ENCODE measurements at places on chromosomes 2 and 18.
A peak's percentile ranks its signal among the peaks of the same experiment; 100 is the strongest.

- peak; percentile 69 for DNase-seq
Measured at GRCh38 chr18:3481696-3482210, 31.8 kb downstream of the TGIF1 start.

DNA sequence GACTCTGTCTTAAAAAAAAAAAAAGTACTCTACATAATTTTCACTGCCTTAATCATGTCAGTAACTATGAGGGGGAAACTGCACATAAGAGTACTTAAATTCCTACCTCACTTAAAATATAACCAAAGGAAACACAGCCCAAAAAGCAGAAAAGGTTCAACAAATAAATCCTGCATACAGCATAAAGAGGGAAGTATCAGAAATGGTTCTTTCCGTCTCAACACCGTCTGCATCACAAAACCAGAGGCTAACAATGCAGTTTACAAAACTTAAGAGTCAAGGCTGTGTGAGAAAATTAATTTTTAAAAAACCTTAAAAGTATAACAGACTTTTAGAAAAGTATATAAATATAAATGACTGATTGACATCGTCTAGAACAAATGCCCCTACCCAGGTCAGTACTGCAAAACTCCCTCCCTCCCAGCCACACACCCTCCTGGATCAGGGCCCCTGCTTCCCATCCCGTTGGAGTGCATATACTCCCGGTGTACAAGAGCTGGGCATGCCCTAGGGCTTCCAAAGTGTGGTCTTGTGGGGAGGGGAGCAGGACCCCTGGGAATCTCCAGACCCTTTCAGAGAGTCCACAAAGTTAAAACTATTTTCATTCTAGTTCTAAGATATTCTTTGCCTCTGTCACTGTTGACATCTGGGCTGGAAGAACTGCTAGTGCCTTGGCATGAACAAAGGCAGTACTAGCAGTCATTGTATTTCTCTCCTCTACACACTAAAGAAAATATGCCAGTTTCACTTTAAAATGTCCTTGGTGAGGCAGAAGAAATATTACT is 67.0 kb upstream of the SERTAD2 start:
- no peak for DNase-seq

- DNase-seq = no peak
Measured at GRCh38 chr2:25253153-25253626, 84.8 kb upstream of the POMC start.

DNA sequence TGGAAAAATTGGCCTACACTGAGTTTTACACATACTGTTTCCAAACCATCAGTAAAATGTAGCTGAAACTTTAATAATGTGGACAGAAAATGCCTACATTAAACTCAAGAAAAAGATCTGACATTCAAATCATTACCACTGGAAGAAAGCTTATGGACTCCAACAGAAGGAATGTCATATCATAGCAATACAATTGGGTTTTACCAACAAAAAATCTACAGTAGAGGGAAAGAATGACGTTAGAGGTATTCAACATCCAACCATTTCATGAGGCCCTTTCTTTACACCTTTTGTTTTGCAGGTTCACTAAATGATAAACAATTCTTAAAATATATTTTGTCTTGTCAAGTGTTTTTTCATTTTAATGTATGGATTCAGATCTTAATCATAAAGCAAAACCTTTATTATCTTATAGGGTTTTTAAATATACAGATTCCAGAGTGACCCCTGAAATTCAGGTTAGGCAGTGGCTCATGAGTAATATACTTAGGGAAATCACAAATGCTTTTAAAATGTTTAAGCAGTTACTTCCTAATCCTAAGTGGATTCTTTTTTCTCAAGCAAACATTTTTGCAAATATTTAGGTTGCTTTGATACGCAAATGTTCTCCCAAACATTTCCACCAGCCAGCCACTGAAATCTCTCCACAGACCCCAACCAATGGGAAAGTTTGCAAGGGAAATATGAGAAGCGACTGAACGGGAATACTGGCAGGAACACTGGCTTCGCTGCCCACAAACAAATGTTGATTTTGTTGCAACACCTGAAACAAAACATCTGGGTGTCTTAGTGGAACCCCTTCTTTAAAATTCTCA is 168.7 kb downstream of the TCF4 start:
- DNase-seq = no peak

DNA sequence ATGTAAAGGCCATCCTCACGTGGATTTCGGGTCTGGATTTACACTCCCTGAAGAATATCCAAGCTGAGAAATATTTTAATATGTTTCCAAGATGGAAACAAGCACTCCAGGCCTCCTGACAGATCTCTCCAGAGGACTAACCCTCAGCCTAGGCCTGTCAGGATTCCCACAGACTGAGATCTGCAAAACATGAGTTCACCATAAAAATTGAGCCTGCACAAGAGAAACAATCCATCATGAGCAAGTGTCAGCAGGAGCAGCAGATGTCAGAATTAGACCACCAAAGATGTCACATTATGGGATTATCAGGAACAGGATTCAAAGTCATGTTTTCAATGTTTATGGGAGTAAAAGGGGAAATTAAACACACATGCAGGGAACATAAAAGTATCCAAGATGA is 191.3 kb downstream of the TFCP2L1 start:
- no peak for DNase-seq

GRCh38 chr18:29811519-29811918 is 1231.0 kb downstream of the DSC3 start:
- DNase-seq = no peak

DNA sequence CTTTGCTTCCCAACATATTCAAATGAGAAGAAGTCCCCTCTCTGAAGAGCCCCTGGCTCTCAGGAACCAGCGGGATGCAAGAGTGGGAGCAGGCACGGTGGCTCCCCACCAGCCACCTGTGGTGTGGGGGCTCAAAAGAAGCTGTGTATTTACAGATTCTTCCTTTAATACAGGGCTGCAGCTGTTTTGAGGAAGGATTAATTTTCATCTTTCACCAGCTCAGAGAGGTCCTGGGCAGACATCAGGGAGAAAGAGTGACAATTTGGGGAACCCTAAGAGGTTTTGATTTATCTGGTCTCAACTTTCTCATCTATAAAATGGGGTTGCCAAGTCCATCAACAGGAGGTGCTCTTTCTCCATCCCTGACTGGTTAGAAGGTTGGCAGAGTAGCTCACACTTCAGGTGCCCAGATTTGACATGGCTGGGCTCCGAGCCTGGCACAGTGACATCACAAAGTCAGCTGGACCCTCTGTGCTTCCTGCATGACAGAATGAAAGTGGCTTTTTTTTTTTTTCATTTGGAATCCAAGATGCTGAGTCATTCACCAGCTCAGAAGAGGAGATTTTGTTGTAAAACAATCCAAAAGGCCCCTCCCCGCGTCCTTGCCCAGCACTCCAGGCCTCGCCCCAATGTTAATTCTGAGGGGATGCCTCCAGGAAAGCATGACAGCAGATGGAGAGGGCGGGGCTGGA is 15.5 kb upstream of the SIX2 start:
- DNase-seq = peak; percentile 78

- no peak for DNase-seq
Measured at GRCh38 chr18:79368681-79369080, 27.0 kb upstream of the NFATC1 start.

GRCh38 chr18:43671431-43671830 is 394.1 kb upstream of the SYT4 start:
- DNase-seq = no peak

DNA sequence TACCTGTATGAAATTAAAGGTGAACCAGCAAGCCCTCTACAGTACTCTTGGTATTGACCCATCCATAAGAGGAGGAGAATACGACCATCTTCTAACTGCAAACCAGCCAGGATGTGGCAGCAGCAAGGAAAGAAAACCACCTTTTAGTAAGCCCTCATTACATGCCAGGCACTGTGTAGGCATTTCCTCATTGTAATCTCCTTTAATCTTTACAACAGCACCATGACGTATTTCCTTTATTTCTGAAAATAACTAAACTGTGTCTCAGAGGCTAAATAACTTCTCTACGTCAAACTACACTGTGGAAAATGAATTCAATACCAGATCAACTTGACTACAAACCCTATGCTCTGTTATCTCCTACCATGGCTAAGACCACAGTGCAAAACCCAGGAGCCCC is 18.2 kb downstream of the WDR35 start:
- DNase-seq = peak; percentile 52

GRCh38 chr18:48279312-48279711 is 129.9 kb downstream of the ZBTB7C start:
- no peak for DNase-seq

DNA sequence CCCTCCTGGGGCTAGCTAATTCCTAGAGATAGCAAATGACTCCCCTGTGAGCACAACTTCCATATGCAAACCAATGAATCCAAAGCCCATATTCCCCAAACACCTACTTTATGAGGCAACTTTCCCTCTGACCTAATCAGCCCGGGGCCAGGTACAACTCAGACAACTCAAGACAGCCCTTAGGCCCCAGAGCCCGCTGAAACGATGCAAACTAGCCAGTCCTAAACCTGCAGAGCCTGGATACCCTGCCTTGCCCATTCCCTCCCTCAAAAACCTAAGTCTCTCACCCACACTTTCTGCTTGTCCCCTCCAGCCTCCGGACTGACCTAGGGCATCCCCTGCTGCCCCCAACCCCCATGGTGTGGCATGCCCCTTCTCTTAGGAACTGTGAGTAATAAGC is 142.8 kb downstream of the ACTR3 start:
- DNase-seq = no peak

DNA sequence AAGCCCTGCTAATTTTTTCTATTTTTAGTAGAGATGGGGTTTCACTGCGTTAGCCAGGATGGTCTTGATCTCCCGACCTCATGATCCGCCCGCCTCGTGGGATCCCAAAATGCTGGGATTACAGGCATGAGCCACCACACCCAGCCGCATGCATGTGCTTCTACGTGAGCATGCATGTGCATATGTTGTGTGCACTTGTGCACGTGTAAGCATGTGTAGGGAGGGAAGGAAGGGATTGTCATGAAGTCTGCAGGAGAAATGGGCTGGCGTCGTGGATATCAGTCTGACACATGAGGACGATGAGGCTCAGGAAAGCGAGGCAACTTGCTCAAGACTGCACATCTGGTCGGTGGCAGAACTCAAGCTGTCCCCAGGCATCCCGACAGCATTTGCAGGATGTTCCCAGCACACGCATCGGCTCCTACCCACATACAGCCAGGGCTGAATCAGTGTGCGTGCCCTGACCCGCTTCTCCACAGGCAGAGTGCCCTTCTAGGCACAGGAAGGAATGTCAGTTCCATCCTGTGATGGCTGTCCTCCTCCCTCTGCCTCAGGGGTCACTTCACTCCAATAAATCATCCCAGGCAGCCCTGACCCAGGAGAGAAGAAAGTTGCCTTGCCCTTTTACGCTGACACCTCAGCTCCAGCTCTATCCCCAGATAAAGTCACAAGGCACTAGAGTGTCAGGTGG is 49.9 kb upstream of the SLC14A2 start:
- no peak for DNase-seq

GRCh38 chr2:187404431-187405110 is 43.5 kb downstream of the CALCRL start:
- no peak for DNase-seq

DNA sequence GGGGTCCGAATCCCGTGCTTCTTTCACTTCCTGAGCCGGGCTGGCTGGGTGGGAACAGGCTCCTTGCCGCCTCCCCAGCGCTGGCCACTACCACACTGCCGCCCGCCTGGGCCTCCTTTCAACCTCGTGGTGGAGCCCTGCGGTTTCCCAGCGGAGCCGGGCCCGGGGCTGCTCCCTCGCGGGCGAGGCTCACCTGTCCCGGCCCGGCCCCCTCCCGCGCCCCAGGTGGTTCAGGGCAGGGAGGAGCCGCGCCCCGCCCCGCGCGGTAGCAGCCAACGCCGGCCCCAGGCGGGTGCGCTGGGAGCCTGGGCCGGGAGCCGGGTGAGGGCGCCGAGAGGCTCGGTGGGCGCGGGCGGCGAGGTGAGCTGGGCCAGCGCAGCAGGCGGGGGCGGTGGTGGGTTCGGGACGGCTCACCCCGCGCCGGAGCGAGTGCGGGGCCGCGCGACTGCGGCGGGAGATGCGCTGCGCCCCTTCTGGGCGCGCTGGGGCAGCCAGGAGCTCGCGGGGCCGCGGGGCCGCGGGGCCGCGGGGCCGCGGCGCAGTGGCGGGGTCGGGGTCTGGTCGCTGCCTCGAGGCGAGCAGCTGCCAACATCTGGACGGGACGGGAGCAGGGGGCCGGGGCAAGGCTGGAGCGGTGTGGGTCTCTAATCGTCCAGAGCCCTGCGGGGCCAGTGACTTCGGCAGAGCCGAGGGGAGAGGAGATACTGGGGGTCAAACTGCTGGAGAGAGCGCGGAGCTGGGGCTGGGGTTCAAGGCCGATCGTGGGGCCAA is at the start of gene LYPD6B:
Gene LYPD6B (plus strand): TSS at position 258 of the 771 bp plus-strand sequence. CDS start 92,250 bp downstream, outside the sequence.
- peak; percentile 14 for DNase-seq

- DNase-seq = no peak
Measured at GRCh38 chr2:31996571-31997150, 14.1 kb downstream of the MEMO1 start.

DNA sequence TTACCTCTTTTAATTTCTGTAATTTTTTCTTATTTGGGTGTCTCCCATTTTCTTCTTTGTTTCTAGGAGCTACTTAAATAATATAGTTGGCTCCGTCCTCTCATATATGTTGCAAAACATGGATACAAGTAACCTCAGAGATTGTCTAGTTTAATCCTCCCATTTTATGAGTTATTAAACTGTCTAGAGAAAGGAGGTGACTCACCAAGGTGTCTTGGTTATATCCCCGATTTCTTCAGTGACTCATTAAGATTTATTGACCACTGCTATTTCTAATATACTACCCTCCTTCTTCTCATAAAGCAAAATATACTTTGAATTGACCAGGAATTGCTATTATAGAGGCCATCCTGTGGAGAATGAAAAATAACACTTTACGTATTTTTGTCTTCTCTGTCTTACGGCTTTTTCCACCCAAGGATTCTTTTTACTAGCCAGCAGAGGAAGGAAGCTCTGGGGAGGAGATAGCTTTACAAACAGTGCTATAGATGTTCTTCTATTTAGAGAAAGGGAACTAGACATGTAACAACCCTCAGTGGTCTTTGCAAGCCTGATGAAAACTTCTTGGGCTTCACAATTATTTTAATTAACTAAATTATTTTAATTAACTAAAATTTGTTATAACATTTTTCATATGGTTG is 300.4 kb upstream of the TNP1 start:
- DNase-seq = no peak

GRCh38 chr2:11758187-11758586 is 11.8 kb downstream of the LPIN1 start:
- DNase-seq = no peak

- DNase-seq = no peak
Measured at GRCh38 chr18:54440292-54440691, 82.6 kb downstream of the C18orf54 start.

- DNase-seq = no peak
Measured at GRCh38 chr2:216915557-216916150, 55.8 kb upstream of the TNP1 start.

DNA sequence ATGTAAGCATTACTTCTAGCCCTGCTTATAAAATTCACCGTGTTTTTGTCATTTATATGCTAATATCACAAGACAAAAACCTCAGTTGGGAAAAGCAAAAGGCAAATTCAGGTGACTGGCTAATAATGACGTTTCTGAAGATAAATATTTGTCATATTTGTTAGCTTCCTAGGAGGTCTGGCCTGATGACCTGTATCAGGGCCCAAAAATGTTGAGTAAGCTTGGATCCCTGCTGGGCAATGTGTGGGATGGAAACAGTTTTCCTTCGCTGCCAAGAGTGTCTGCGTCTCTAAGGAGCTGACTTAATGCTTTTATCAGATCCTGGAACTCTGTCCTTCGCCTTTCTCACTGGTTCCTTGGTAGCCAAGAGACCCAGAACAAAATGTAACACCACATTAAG is 230.1 kb upstream of the PXDN start:
- peak; percentile 67 for DNase-seq
